ENCODE measurements at places on chromosomes 3 and 15.

GRCh38 chr3:4772171-4772804, 206.9 kb upstream of the BHLHE40 start:
- H3K4me1 ChIP-seq = no peaks in the 10 kb centered on the region
- DNase-seq = no peak
- H3K4me3 ChIP-seq = no peak overlapping the region
- no peaks in the 10 kb centered on the region for H3K27me3 ChIP-seq

DNA sequence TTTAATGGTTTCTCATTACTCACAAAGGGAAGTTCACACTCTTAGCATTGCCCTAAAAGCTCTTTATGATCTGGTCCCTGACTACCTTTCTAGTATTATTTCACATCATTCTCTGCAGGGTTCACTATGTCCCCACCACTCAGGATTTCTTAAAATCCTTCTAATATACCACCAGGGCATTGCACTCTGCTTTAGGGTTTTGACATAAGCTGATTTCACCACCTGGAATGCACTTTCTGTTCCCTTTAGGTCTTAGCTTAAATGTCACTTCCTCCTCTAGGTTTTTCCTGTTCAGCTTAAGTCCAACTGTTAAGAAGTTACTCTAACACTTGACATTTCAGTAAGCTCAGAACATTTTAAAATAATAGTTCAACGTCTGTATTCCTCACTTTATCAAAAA, 81.7 kb downstream of the HCN4 start:
- H3K27me3 ChIP-seq = no peaks in the 10 kb centered on the region
- H3K4me1 ChIP-seq = no peaks in the 10 kb centered on the region
- peaks cover 32% of the 10 kb centered on the region for H3K36me3 ChIP-seq
- no peak overlapping the region for H3K27ac ChIP-seq

DNA sequence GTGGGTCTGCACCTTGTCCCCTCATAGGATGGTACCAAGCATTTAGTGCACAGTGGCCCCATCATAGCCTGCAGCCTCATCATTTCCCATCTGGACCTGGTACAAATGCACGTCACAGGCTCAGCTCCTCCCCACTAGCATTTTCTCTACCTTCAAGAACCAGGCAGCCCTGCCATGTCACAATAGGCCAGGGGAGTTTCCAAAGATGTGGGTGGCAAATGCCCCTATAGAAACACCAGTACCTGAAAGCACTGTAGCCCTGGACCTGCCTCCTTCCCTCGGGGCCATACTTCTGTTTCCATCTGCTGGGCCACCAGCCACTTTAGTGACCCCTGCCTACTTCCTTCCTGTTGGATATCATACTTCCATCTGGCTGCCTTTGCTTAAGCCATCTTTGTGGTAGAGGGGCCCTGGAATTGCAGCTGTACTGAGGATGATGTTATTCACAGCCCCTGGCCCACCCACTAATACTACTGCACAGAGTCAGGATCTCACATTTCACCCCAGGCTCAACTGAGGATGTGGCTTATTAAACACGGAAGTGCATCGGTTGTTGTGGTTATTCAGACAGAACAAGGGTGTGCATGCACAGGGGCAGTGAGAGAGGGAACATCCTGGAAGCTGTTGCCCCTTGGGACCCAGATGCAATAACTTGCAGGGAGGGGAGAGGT, 3.8 kb downstream of the TCTA start:
- 0 out of 2 replicates have a peak, but pooled peaks cover 8% of the 10 kb centered on the region for H3K36me3 ChIP-seq
- no peak overlapping the region for H3K4me3 ChIP-seq
- H3K27me3 ChIP-seq = no peaks in the 10 kb centered on the region

DNA sequence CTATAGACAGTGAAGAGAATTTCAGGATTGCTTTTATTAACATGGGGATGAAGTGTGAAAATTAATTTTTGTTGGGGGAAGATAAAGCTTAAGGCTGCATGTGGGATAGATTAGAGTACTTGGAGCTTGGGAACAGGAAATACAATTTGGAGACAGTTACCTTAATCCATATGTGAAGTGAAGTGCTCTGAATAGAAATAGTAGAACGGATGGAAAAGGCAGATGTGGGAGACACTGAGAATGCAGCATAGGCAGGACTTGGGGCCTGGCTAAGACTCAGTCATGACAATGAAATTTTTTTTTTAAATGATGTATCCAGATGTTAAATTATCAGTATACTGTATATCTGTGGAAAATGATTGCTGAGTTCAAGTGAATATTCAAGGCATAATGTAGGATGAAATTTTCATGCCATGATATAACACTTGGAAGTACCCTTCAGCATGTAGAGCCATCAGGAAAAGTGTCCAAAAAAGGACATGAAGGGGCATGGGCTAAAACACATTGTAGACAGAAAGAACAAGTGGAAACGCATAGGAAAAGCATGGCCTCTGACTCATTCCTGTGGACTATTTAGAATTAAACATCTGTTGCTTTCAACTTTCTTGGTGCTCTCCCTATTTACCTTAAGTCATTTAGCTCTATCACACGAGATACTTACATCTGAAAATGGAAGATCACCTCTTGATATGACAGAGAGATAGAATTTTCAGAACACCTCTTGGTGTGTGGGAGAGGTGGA, 134.8 kb downstream of the RBMS3 start:
- H3K4me1 ChIP-seq = peaks cover 13% of the 10 kb centered on the region
- no peak overlapping the region for H3K4me3 ChIP-seq
- no peak overlapping the region for H3K27ac ChIP-seq
